ENCODE measurements at places on chromosomes 6 and 20.

DNA sequence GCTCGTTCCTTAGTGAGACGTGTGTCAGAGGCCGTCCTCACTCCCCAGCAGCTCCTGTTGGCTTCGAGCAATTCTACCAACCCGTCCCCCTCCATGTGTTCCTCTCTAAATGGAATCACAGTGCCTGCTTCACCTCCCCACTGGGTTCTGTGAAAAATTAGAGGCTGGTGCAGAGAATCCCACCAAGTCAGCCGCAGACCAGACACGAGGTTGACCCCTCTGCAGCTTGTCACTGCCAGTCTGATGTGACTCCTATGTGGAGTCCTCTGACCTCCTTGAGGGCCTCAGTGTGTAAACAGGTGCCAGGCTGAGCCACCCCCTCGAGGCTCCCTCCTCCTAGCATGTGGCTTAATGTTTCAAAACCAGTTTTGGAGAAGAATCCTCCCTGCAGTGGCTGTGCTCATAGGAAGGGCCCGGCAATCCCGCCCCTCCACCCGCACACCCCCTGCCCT, 12.6 kb upstream of the IRF4 start:
- no peak for DNase-seq

DNA sequence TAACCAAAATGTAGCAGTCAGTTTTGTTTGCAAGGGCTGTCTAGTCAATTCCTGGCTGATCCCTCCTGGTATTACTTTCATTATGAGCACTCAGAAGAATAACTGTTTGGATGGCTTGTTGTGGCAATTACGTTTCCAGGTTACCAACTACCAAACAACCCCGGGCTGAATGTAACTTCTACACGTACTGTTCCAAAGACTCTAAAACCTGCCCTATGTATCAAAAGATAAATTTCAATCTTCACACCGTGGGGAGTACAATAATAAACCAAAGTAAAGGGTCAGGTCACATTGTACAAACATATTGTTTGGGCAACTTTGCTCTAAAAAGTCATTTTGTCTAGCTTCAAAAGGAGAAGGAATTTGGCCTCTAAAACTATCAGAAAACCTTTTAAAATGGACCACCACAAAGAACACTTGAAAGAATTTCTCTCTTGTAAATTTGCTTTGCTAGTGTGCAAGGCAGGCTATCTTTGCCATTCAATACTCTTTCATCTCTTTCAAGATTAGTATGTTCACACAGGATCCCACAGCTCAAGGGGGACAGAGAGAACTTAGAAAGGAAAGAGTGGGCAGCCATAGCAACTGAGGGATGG, 27.6 kb downstream of the DCDC2 start:
- no peak for DNase-seq

DNA sequence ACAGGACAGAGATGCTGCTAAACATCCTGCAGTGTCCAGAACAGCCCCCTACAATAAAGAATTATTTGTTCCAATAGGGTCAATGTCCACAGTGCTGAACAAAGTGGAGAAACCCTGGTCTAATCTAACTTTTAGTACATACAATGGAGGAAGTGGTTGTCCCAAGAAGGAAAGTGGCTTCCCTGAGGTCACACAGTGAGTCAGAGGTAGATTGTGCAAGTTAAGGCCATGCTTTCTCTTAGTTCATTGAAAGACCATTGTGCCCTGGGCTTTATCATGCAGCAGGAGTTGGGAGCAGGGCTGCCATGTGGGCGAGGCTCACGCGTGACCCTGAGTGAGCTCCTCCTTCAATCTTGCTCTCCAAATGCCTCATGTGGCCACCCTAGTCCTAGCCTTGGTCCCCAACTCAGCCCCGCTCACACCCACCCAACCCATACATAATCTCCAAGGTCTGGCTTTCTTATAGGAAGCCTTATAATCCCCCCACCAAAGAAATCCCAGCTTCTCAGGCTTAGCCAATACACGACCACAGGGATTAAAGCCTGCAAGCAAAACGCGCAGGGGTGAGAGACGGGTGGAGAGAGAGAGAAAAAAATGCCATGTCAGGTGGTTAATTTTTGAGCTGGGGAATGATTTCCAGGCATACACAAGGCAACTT, 19.9 kb downstream of the SLC13A3 start:
- no peak for DNase-seq

DNA sequence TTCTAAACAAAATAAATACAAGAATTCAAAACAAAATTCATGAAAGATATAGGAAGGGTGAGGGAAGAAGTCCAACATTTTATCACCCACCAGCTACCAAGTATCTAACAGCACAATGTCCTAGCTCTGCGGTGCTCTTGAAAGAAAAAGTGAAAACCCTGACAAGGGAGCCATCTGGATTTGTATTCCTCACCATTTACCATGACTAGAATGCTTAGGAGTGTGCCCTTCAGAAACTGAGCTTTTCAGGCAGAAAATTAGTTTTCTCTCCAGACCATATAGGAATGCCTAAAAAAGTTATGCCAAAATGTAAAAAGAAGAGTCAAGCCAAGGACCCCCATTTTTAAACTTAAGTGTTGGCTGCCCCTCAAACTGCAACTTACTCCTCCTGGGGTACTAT, 4.5 kb downstream of the SNX5 start:
- no peak for DNase-seq

DNA sequence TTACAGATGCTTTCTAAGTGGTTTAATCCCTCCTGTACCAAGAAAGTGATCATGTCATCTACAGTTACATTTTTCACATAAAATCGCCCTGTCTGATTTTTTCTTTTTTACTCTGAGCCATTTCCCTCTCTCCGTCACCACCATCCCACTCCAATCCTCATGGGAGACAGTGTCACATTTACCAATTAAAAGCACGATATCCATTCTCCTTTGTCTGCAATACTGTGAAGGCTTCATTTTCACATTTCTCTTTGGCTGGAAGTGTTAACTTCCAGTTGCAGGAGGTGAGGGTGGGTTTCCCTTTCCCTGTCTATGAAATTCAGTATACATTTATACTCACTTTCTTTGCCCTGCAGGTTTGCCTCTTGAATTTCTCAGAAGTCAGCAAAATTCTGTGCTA, 372.7 kb upstream of the CNR1 start:
- DNase-seq = no peak

GRCh38 chr6:32254761-32255198, 30.9 kb upstream of the NOTCH4 start:
- no peak for DNase-seq

GRCh38 chr6:11218102-11218442, 14.4 kb downstream of the NEDD9 start:
- no peak for DNase-seq

- DNase-seq = no peak
Observed at GRCh38 chr20:20217621-20218020, 150.3 kb upstream of the INSM1 start.

- DNase-seq = no peak
Observed at GRCh38 chr6:21468461-21468860, 125.1 kb upstream of the SOX4 start.

- DNase-seq = no peak
Observed at GRCh38 chr6:40183902-40184301, 249.6 kb upstream of the MOCS1 start.

GRCh38 chr20:60138256-60139220, 180.3 kb downstream of the CDH26 start:
- peak; percentile 15 for DNase-seq

- DNase-seq = peak; percentile 83
Observed at GRCh38 chr20:58571693-58572427, 56.7 kb upstream of the APCDD1L start.

- no peak for DNase-seq
Observed at GRCh38 chr6:65545920-65546319, 161.1 kb downstream of the EYS start.

GRCh38 chr6:104601721-104602120, 258.0 kb downstream of the HACE1 start:
- DNase-seq = no peak

Data from fibroblast of upper back skin (primary cell).